Effector memory CD4-positive, alpha-beta T cell (primary cell): ENCODE measurements at places on chromosomes 4 and X.

- no peak for DNase-seq
- no peak overlapping the region for H3K4me3 ChIP-seq
- H3K4me1 ChIP-seq = no peaks in the 10 kb centered on the region
- no peaks in the 10 kb centered on the region for H3K27me3 ChIP-seq
- no peak overlapping the region for H3K27ac ChIP-seq
- peaks cover 22% of the 10 kb centered on the region for H3K36me3 ChIP-seq
Measured at GRCh38 chrX:9717376-9717775, 48.3 kb downstream of the GPR143 start.

DNA sequence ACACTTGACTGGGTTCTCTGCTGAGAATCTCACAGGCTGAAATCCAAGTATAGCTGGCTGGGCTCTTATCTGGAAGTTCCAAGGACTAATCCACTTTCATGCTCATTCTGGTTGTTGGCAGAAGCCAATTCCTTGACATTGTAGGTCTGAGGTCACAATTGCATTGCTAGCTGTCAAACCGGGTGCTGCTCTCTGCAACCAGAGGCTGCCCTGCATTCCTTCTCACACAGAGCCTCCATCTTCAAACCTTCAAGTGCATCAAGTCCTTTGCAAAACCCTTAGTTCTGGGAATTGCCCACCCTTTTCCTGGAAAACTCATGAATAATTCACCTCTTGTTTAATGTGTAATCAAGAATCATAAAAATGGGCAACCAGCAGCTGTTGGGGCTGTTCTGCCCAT, 404.2 kb downstream of the KCNIP4 start:
- no peak overlapping the region for H3K27ac ChIP-seq
- DNase-seq = no peak
- no peak overlapping the region for H3K4me3 ChIP-seq
- no peaks in the 10 kb centered on the region for H3K4me1 ChIP-seq

DNA sequence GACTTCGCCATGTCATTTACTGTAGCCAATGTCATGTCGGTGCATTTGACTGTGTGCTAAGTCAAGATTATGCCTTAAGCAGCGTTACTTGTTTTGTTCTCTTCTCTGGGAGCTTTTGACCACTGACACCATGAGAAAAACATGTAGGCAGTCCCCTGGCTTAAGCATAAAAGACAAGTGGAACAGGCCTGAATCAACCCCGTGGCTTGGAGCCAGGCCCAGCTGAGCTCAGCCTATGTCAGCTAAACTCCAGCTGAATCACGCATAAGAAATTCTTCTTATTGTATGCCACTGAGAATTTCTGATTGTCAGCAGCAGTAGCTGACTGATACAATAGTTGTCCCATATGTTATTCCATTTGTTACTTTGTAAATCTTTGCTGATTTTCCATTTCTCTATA, 261.9 kb downstream of the CBLL2 start:
- no peaks in the 10 kb centered on the region for H3K27me3 ChIP-seq
- DNase-seq = no peak
- no peak overlapping the region for H3K27ac ChIP-seq

- H3K27ac ChIP-seq = no peak overlapping the region
- no peak for DNase-seq
- no peaks in the 10 kb centered on the region for H3K36me3 ChIP-seq
- no peaks in the 10 kb centered on the region for H3K27me3 ChIP-seq
Measured at GRCh38 chrX:22378296-22378695, 105.6 kb downstream of the CBLL2 start.

DNA sequence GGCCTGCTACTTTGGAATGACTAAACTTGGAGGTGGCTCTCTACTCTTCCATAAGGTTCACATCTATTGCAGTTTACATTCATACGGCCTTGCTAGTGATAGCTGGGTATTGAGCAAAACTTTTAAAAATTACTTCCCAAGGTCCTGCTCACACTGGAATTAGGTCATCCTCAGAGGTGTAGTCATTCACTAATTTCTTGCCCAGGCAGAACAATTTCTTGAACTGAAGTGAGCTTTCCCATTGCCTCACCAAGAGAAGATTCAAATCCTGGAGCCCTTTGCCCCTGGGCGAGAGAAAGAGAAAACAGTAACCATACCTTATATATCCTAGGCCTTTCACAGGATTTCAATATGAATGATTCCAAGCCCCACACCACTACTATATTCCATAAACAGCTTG, 109.2 kb downstream of the GUCY2F start:
- no peaks in the 10 kb centered on the region for H3K4me1 ChIP-seq
- H3K27ac ChIP-seq = no peak overlapping the region

- H3K4me1 ChIP-seq = no peaks in the 10 kb centered on the region
- H3K4me3 ChIP-seq = no peak overlapping the region
Measured at GRCh38 chr4:109910256-109910655, 2.4 kb upstream of the EGF start.

GRCh38 chr4:130712038-130712437, 1616.1 kb downstream of the C4orf33 start:
- H3K4me3 ChIP-seq = no peak overlapping the region
- no peaks in the 10 kb centered on the region for H3K36me3 ChIP-seq
- DNase-seq = no peak
- no peaks in the 10 kb centered on the region for H3K27me3 ChIP-seq
